ENCODE measurements at places on chromosomes 3 and 15.

GRCh38 chr3:46325645-46326300, 28.1 kb upstream of the CCR2 start:
- no peak for DNase-seq

DNA sequence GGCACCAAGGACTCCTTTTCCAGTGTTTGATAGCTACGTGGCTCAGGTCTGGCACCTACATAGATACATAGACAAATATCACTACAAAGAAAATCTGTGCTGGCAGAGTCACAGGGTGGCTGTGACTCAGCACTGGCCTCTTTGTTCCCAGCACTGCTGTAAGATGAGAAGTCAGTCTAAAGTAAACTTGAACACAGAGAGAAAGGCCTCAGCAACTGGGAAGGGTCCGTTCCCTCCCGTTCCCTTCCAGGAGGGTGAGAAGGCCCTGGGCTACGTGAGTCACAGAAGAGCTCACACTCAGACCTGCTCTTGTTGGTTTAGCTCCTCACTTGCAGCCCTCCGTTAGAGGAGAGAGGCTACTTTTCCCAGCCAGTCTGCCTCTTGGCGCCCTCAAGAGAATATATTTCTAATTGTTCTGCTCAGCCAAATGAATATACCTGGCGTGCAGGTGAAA, 23.1 kb downstream of the ANXA2 start:
- no peak for DNase-seq

DNA sequence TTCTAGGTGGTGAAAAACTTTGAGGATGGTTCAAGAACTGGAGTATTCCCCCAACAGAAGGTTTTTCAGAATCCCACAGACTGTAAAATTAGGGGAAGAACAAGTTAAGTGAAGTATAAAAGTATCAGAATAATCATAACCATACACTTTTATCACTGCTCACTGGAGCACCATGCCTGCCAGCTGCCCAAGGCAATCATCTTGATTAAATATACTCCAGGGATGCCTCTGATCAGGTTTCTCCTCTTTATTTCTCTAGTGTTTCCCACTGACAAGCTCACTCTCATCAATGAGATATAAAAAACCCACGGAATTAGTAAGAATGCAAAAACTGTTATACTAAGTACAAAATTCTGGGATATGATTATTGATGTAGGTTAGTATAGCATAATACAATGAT, 108.0 kb downstream of the STAG1 start:
- DNase-seq: no peak

DNA sequence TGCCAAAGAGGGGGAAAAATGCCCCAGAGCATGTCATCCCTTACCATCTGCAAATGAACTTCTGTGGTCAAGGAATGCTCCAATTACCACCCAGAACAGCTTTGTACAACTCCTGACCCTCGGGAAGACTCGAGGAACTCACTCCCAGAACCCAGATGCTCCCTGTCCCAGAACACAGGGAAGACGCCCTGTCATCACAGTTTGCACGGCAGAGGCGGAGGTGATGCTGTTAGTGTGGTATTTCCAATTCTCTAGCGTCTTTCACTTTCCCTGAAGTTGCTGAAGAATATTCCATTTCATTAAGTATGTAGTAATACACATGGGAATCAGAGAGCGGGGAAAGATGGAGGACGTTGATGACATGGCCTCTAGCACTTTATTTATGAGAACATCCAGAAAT, 193.7 kb downstream of the TIGIT start:
- DNase-seq: no peak

GRCh38 chr3:94417963-94418455, 355.1 kb downstream of the NSUN3 start:
- DNase-seq: no peak

- no peak for DNase-seq
Observed at GRCh38 chr3:152087153-152087552, 181.6 kb upstream of the MBNL1 start.

DNA sequence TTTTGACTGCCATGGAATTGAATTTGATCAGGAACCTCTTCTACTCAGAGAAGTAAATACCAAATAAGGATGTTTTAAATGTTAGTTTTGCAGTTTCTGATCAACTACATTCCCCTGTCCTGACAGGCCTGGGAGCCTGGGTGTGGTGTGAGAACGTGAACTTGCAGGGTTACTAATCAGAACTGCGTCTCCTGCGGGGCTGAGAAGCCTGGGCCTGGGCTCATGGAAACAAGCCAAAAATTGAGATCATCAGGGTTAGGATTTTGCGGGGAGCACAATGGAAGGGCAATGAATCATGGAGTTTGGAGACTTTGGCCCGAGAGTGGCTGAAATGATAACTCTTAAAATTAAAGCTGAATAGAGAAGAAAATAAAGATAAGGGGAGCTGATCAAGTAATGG, 47.8 kb upstream of the C3orf70 start:
- DNase-seq: no peak

DNA sequence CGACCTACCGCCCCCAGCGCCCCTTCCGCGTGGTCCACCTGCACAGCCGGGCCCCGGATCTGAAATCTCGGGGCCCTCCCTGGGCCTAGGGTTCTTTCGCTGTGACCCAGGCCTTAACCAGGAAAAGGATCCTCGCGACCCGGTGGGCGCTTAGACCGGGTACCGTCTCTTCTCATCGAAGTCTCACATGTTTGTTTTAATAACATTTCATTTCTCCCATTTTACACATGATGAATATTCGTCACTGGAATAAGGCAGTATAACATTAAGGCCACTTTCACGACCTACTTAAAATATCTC, 277 bp upstream of the DALRD3 start:
- DNase-seq: no peak

DNA sequence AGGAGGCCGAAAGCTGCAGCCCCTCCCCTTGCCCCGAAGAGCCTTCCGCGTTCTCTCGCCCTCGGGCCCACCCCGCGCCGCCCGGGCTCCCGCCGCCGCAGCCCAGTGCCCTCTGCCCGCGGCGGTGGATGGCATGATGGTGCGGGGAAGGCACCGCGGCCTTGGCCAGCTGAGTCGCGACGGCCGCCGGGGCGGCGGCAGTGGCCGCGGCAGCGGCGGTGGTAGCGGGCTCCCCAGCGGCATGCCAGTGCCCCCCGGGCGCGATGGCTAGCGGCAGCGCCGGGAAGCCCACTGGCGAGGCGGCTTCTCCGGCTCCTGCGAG, 1.2 kb downstream of the TLNRD1 start:
- DNase-seq: no peak

DNA sequence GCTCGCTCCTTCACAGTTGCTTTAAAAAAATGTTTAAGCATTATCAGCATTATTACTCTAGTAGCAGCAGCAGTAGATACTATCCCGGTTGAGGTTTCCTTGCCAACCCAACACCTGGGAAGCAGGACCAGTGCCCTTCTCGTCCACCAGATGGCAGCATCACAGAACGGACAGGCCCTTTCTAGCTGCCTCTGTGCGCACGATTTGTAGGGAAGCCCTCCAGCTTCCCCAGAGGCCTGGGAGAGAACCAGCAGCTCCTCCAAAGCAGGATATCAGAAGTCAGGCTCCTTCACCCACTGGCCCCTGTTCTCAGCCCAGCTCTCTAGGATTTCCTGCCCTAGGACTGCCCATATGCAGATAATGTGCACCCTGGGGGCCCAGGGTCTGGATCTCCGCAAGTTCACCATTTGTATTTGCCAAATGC, 16.8 kb upstream of the ESYT3 start:
- peak; percentile 38 for DNase-seq

GRCh38 chr15:94403331-94403730, 172.0 kb downstream of the MCTP2 start:
- no peak for DNase-seq

- DNase-seq: no peak
Observed at GRCh38 chr3:10437995-10438901, 67.1 kb downstream of the ATP2B2 start.

GRCh38 chr3:72449551-72449950, 398.7 kb downstream of the SHQ1 start:
- DNase-seq: no peak

DNA sequence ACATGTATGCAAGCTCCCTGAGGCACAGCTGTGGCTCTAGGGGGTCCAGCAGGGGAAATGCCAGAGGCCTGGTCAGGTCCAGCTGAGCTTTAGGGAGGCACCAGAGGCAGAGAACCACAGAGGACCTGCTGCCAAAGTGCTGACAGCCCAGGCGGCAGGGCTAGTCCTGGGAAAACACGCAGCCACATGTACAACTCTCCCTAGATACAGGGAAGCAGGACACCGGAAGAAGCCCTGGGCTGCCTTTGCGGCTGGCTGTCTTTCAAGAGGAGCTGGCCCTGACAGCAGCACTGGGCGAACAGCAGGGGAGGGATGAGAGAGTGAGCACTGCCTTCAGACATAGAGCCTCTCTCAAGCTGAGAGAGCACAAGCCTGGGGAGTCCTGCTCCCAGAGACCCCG, 40.7 kb downstream of the RFT1 start:
- DNase-seq: no peak

GRCh38 chr3:10517627-10518026, 12.2 kb upstream of the ATP2B2 start:
- no peak for DNase-seq

DNA sequence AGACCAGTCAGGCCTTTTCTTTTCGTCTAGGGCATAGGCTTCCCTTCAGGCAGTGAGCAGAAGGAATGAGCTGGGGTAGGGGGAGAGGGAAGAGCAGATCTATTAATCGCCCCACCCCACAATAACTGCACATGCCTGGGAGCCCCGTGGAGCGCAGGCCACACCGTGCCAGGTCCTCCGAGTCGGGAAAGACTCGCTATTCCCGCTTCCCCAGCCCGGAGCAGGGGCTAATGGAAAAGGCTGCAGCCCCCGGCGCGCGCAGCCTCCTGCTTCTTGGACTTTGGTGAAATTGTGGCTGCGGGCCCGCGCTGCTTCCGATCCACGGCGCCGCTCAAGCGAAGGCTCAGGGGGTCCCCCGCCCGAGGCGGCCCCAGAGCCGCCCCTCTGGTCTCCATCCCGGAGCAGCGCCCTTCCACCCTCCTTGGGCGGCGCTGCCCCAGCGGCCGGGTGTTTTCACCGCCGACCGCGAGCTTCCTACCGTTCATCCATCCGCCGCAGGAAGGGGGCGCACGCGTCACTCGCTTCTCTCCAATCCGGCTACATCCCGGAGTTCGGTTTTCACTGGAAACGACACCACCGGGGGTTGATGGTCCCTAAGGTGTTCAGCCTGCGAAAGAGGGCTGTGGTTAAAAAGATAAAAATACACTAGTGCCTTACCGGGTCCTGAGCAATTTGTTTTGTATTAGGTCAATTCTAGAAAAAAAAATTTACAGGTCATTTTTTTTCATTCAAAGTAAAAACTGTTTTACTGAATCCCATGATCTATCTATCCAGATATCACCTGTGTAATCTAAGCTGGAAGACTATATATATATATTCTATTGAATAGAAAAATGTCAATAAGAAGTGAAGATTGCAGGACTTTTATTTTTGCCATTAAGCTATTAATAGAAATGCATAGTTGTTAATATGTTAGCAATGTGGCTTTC, 4.4 kb upstream of the SYNM start:
- DNase-seq: no peak

- no peak for DNase-seq
Observed at GRCh38 chr15:85722374-85723152, 72.2 kb downstream of the KLHL25 start.

GRCh38 chr3:172334671-172335207, 113.5 kb downstream of the GHSR start:
- no peak for DNase-seq

GRCh38 chr3:99498550-99499234, 139.7 kb upstream of the COL8A1 start:
- DNase-seq: no peak

DNA sequence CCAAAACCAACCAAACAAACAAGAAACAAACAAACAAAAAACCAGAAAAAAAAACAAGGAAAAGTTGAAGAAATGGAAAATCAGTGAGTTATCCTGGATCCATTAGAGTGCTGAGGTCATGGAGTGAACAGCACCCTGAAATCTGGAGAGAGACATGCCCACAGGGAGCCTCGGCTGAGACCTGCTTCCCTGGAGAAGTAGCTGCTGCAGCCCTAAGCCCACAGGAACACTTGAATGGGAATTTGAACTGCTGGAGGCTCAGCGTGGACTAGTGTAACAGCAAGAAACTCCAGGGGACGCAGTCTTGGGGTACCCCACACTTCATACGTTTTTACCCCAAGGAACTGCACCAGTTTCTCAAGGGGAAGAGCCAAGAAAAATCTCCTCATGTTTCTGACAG, 144.1 kb upstream of the UBE3A start:
- no peak for DNase-seq

GRCh38 chr15:31269816-31270575, 56.6 kb upstream of the KLF13 start:
- DNase-seq: no peak

- no peak for DNase-seq
Observed at GRCh38 chr3:1139071-1139470, 46.2 kb downstream of the CNTN6 start.

DNA sequence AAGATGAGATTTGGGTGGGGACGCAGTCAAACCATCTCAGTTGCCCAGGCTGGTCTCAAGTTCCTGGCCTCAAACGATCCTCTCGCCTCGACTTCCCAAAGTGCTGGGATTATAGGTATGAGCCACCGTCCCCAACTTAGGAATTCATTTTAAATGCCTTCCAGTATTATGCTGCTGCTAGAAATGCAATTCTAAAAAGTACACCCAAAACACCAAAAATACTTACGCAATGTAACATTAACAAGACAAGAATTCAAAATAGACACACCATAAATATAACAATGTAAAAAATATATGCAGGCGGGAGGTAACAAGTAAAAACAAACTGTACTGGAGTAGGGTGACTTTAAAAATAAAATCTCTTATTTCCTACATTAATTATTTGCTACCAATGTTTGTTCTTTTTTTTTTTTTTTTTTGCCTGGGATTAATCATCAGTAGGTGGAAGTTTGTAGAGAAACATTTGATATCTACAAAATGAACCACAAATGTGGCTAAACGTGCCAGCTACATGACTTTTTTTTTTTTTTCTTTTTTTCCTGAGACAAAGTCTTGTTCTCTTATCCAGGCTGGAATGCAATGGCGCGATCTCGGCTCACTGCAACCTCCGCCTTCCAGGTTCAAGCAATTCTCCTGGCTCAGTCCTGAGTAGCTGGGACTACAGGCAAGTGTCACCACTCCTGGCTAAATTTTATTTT, 56.8 kb downstream of the SETMAR start:
- no peak for DNase-seq

DNA sequence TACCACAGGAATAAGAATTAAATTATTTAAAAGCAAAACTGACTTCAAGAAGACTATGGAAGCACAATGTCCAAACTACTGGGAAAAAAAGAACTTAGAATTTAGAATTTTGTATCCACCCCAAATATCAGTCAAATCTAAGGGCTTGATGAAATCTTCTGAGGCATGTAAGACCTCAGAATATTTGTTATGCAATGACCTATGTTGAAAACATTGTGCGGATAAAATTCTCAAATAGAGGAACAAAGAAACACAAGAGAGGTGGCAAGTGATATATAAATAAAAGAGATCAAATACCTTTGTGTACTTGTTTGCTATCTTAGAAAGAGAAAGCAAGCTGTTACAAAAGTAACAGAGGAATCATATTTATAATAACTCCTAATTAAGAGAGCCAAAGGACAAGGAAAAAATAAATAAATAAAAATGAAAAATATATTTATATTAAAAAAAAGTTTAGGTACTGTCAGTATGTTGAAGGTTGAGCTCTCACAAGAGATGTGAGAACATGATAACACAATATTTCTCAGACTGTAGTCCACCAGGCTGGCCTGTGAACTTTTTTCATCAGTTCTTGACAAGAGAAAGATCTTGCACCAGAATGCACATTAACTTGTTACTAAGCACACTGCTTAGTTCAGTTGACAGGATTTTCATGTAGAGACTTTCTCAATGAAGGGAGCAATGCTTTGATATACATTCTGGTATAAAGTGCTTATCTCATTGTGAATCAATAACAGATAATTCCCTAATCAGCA, 50.0 kb downstream of the CPA3 start:
- DNase-seq: no peak

Data from effector CD8-positive, alpha-beta T cell (primary cell).